ENCODE measurements at places on chromosomes 6 and 20. TPM values are rescaled to one million over a fixed set of nuclear protein-coding genes. Genes with fewer than 3 reads are reported as not detected.

GRCh38 chr6:49911252-49911651 lies 44.9 kb upstream of the CRISP1 start:
- no peaks in the 10 kb centered on the region for H3K4me1 ChIP-seq
- no peak overlapping the region for H3K4me3 ChIP-seq
- DNase-seq, result no peak
- H3K36me3 ChIP-seq, result no peaks in the 10 kb centered on the region

DNA sequence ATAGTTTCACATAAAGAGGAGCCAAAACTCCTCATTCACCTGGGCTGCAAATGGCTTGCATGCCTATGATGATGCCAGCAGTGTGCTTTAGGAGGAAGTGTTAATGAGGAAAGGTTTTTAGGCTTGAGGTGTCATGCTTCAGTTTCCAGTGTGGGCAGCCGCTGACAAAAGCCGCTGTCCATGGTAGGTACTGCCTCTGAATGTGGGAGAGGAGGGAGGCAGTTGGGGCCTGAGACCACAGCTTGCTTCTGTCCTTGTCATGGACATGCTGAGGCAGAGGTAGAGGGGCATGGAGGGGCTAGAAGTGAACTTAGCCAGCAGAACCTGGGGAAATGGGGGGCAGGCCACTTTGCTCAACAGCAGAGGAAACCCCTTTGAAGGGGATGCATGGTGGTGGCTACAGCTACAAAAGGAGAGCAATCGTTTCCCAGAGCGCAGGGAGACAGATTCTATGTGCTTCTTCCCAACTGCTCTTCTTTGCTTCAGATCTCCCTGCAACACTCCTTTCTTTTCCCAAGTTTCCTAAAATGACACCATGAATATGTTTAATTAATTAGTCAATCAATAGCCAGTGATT lies 372.1 kb upstream of the CNR1 start:
- DNase-seq, result no peak
- H3K4me3 ChIP-seq, result no peak overlapping the region
- no peaks in the 10 kb centered on the region for H3K4me1 ChIP-seq
- no peaks in the 10 kb centered on the region for H3K36me3 ChIP-seq
- no peaks in the 10 kb centered on the region for H3K27me3 ChIP-seq
- no peak overlapping the region for H3K27ac ChIP-seq

DNA sequence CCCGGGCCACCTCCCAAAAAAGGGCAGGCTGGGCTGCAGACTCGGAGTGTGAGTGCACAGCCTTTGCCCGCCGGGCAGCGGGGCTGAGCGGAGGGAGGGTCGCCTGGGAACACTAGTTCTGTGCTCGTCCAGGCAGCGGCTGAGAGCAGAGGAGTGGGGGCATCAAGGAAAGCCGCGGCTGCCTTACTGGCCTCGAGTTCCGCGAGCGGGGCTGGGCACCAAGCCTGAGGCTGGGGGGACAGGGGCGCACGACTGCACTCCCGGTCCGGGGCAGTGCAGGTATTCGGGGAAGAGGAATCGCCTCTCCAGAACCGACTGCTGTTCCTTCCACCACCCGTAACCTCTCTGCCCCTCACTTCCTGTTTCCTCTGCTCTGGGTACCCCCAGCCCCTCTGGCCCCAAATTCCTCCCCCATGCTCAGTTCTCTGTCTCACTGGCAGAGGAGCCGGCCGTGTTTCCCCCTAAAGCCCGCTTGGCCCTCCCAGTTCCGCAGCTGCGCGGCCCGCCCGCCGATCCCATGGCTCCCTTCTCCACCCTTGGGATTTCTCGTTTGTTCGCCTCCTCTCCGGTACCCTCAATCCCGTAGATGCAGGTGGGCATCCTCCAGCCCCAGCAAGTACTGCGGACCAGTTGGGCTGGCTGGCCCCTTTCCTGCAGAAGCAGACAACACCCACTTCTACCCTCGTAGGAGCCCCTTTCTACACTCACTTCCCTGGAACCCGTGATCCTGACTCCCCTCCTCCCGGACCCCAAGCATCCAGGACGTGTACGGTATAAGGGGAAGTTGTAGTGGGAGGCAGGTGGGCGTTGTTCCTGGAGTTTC lies 5.1 kb downstream of the RING1 start:
- H3K36me3 ChIP-seq, result no peaks in the 10 kb centered on the region
- H3K27me3 ChIP-seq, result no peaks in the 10 kb centered on the region
- H3K27ac ChIP-seq, result no peak overlapping the region
- DNase-seq, result no peak
- no peaks in the 10 kb centered on the region for H3K4me1 ChIP-seq
- H3K4me3 ChIP-seq, result peak overlapping the region; percentile 32

- H3K4me3 ChIP-seq, result no peak overlapping the region
- no peak for DNase-seq
- no peak overlapping the region for H3K27ac ChIP-seq
- H3K4me1 ChIP-seq, result no peaks in the 10 kb centered on the region
- no peaks in the 10 kb centered on the region for H3K27me3 ChIP-seq
These were observed 15.7 kb upstream of the QKI start for GRCh38 chr6:163398815-163399214.

DNA sequence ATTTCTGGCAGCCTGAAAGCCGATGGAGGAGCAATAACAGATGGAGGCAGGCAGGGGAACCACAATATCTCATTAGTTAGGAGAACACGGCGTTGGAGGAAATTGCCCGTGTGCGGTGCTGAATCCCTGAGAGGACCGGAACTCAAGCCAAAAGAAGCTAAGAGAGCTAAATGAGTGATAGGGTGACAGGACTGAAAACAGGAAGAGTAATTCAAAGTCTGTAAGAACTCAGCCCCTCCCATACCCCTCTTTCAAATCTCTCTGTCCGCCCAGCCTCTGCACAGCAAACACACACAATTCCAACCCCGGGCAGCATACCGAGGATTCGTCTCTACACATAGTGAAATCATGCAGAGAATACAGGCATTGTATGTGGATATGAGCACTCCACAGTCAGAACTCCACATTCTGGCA lies 2.6 kb upstream of the IPCEF1 start:
- no peaks in the 10 kb centered on the region for H3K27me3 ChIP-seq
- no peak for DNase-seq
- H3K4me1 ChIP-seq, result no peaks in the 10 kb centered on the region
- H3K36me3 ChIP-seq, result no peaks in the 10 kb centered on the region

ANKRD66 gene
- total RNA-seq, result not detected

- H3K36me3 ChIP-seq, result no peaks in the 10 kb centered on the region
- H3K4me3 ChIP-seq, result no peak overlapping the region
- DNase-seq, result no peak
- H3K4me1 ChIP-seq, result peaks cover 15% of the 10 kb centered on the region
- H3K27me3 ChIP-seq, result no peaks in the 10 kb centered on the region
- no peak overlapping the region for H3K27ac ChIP-seq
These were observed 22.6 kb downstream of the TOP1 start for GRCh38 chr20:41051009-41051825.

DNA sequence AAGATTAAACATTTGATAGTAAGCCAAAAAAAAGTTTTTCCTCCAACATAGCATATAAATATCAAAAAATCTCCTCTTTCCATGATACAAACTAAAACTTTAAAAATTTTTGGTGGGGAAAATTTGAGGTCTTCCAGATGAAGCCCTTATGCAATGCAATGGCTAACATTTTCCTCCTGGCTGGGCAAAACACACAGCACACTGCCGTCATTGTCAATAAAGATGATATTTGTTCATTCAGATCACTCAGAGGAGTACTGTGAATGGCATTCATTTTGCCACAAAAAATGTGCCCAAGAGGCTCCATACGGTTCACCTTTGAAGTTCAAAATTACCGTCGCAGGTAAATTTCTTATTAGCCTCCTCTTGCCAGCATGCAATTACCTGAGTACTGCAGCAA lies 33.9 kb upstream of the FBXO9 start:
- no peak overlapping the region for H3K4me3 ChIP-seq
- peaks cover 3% of the 10 kb centered on the region for H3K36me3 ChIP-seq
- H3K4me1 ChIP-seq, result no peaks in the 10 kb centered on the region

DNA sequence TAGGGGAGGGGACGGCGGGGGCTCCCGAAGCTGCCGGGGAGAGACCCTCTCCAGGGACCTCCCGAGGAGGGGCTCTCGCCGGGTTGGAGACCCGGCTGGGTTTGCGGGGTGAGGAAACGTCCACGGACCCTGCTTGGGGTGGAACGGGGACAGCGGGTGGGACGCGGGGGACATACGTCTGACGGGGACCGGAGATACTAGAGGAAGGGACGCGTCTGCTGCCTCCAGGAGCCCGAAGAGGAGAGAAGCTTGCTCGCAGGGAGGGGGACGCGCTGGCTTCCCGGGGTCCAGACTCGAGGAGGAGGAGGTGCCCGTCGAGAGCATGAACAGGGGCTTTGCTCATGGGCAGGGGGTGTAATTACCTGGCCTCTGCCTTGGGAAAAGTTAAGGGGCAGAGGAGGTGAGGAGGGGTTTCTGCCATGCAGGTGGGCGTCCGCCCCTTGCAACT lies 593 bp downstream of the DNMT3B start:
- DNase-seq, result no peak
- no peaks in the 10 kb centered on the region for H3K36me3 ChIP-seq
- peak overlapping the region; percentile 69 for H3K4me3 ChIP-seq
- H3K27me3 ChIP-seq, result no peaks in the 10 kb centered on the region
- no peak overlapping the region for H3K27ac ChIP-seq
- H3K4me1 ChIP-seq, result peaks cover 2% of the 10 kb centered on the region

DNA sequence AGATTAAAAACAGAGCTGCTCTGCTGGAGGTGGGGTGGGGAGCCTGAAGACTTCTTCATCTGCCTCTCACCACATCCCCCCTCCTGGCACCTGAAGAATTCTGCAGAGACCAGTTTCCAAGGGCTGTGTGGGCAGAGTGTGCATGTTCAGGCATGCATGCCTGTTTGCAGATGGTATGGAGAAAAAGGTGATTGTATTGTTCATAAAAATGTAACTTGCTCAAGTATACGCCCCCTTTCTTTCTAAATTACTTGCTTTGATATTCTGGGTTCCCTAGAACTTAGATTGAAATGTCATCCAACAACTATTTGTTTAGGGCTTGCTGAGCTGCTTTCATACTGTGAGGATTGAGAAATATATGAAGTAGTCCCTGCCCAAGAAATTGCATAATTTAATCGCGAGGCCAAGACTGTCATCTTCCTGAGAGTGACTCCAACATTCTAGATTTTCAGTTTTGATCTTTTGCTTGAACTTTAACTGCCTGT lies 83.6 kb downstream of the LCA5 start:
- no peaks in the 10 kb centered on the region for H3K27me3 ChIP-seq
- H3K27ac ChIP-seq, result no peak overlapping the region
- peak; percentile 15 for DNase-seq
- no peaks in the 10 kb centered on the region for H3K4me1 ChIP-seq

DNA sequence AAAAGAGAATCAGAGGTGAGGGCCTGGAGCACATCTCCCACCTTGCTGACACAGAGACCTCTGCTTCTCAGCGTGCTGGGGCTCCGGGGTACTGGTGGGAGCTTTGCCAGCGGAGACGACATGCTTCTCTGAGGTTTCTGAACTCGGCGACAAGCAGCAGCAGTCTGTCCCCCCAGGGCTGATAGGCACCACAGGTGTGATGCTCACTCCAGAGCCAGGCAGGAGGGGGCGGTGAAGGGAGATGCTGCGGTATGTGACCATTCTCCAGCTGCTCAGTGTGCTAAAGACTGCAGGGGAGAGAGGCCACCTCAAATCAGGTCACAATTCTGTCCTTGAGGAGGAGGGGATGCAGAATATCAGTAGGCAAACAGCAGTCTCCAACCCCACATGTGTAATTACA lies 219.9 kb downstream of the ALDH8A1 start:
- H3K4me3 ChIP-seq, result no peak overlapping the region
- no peaks in the 10 kb centered on the region for H3K27me3 ChIP-seq
- H3K4me1 ChIP-seq, result no peaks in the 10 kb centered on the region
- DNase-seq, result no peak

DNA sequence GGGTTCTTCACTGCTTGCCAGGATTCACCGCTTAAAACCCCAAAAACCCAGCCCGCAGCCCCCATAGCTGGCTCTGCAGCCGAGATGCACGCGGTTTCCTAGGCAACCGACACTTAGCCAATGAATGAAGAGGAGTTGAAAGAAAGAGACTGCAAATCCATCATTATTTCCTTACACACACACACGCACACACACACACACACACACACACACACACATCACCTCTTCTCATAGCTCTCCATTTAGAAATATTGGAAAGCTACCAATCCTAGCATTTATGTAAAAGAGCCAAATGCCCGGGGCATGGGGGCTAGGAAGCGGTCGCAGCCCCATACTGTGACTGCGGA lies 3.4 kb upstream of the TUBB2B start:
- peaks cover 7% of the 10 kb centered on the region for H3K4me1 ChIP-seq
- H3K36me3 ChIP-seq, result no peaks in the 10 kb centered on the region
- peak overlapping the region; percentile 66 for H3K27ac ChIP-seq
- no peak for DNase-seq
- peaks cover 32% of the 10 kb centered on the region for H3K27me3 ChIP-seq

Measured in prostate gland (tissue), 2 donors.